ENCODE measurements at places on chromosomes 2 and 18.

- no peak for DNase-seq
Observed at GRCh38 chr2:1446301-1446700, 33.0 kb downstream of the TPO start.

DNA sequence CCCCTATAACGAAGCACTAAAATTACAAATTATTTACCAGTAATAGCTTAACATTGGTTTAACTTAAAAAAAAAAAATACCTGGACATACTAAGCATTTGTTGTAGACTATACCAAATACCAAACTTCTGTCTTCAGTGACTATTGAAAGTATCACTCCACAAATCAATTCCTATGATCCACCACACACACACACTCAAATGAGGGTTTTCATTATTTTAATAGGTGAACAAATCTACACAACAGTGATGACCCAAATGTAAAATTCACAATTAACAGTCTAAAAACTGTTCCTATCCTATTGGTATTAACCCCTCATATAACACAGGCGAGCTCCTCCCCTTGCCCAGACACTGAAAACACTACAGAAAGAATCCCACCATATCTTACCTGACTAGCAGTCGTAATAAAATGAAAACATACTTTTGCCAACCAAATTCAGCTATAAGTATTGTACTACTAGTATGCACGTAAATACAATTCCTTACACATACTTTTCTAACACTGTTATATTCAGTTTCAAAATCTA, 2.5 kb downstream of the SP3 start:
- DNase-seq: no peak

DNA sequence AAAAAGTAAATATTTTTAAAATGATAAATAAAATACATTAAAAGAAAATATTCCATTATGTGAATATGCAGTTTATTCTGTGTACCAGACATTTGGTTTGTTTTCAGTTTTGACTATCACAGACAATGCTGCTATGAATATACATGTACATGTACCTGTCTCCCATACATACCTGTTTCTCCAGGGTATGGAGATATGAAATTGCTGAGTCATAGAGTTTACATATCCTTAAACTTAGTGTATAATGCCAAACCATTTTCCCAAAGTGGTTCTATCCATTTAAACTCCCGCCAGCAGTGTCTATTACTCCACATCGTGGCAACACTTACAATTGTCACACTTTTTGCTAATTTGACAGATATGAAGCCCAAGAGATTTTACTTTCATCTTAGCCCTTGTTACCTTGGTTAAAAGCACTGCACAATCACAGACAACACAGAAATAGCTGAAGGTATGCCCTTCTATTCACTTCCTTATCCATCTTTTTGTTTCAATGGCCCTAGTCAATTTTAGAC, 56.3 kb downstream of the ZNF521 start:
- no peak for DNase-seq

- DNase-seq: no peak
Observed at GRCh38 chr2:20669562-20670314, 2.8 kb downstream of the GDF7 start.

DNA sequence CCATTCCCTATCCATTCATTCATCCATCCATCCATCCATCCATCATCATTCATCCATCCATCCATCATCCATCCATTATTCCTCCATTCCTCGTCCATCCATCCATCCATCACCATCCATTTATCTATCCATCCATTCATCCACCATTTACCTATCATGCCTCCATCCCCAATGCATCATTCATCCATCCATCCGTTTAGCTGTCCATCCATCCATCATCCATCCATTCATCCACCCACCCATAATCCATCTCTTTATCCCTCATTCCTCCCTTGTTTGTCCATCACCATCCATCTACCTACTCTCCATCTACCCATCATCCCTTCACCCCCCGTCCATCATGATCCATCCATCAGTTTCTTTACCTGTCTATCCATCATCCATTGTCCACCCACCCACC, 13.6 kb downstream of the NFATC1 start:
- DNase-seq: no peak

GRCh38 chr2:68172990-68173700, 15.5 kb downstream of the PNO1 start:
- DNase-seq: no peak

- DNase-seq: no peak
Observed at GRCh38 chr2:50039445-50039844, 885.1 kb upstream of the FSHR start.

DNA sequence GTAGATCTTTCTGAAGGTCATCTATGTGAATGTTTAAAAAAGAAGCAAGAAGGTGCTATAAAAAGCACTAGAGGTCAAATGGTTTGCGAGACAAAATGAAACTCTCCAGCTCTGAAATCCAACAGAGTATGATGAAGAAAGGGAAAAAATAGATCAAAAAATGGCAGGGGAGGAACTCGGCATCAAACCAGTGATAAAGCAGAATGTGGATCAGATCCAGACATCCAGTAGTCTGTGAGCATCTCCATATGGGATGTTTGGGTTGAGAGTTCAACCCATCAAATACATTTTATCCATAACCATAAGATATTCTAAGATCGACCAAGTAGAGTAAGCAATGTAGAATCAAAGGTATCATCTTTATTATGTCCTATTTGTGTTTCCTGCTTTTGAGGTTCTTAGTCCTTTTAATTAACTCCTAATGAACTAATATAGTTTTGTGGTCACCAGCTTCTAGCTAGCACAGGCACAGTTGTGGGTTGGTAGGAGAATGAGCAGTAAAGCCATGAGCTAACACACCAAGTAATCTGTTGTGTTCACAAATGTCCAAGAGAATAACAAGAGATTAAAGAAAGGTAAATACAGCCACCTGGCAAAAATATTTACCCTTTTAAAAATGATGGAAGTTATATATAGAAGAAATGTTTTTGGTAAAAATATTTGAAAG, 160.9 kb downstream of the NEDD4L start:
- DNase-seq: no peak

DNA sequence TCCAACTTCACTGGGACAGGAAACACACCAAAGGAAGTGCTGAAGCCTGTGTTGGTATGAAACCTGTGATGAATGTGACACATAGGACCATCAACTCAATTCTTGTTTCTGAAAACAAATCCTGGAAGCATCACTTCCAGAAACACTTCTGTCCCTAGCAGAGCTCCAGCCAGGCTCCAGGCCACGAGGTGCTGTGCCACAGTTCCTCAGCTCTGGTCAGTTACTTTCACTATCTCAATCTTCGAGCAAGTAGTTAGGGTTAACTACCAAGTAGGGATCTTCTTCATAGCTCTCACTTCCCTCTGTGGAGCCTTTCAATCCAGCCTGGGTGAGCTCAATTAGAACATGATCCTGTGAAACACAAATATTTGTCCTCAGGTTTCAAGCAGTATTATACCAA, 3.6 kb upstream of the LCT start:
- DNase-seq: no peak

DNA sequence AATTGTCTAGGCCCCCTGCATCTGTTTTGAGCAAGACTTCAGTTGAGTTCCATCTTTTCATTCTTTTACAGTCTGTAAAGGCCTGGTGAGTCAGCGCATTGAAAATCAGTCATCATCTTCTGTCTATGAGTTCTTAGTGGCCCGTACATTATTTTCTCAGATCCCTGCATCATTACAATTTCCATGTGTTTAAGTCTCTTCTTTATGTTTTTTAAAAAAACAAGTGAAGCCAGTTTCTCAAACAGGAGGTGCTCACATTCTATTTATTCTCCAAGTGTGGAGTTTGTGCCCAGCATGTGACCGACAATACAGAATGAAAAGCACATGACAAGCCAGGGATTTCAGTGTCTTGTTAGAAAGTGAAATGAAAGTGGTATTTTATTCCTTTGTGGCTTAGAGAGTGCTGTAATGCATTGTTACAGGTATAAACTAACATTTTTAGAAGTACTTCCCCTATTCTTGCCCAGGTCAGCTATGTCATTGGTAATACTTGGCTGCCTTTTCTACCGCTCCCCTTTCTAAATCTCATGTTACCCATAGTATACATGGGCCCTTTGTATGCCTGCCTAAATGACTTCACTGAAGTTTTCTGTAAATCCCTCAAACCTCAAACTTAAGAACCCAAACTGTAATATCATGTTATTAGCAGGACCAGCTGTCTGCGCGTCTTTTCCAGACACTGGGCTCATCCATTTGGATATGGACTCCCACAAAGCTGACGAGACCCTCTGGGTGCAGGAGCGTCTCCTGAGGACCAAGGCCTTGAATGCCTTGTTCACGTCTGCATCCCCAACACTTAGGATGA, 67.6 kb downstream of the FEZ2 start:
- no peak for DNase-seq

DNA sequence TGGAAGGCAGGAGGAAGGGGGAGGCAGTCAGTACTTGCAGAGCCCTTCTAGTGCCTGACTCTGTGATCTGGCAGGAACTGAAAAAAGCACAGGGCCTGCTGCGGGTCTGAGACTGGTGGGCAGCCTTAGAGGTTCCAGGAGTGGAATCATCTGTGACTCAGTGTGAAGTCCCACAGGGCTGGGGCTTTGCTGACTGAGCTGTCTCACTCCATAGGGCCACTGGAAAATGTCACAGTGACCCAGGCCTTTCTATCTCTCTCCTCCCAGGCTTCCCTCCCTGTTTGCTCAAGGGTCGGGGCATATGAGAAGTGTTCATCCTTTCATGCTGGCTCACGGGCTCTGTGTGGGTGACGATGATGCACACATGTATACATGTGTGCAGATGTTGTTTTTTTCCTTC, 47.1 kb upstream of the ZFP36L2 start:
- DNase-seq: peak; percentile 26

DNA sequence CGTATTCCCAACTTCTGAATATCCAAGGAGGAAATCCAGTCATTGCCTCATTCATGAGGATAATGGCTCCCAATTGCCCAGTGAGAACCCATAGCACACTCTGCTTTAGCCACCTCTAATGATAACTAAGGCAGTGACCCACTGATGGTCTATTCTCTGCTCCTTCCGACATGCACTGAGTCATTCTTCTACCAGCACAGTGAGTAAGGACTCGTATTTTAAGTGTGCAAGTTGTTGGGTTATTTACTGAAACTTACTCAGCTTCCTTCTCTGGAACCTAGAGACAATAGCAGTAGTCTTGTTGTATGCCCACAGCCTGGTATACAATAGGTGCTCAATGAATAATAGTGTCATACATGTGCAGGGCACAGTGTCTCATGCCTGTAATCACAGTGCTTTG, 81.1 kb upstream of the ZNF397 start:
- DNase-seq: peak; percentile 11

GRCh38 chr2:121309801-121310200, 24.8 kb upstream of the TFCP2L1 start:
- DNase-seq: no peak

DNA sequence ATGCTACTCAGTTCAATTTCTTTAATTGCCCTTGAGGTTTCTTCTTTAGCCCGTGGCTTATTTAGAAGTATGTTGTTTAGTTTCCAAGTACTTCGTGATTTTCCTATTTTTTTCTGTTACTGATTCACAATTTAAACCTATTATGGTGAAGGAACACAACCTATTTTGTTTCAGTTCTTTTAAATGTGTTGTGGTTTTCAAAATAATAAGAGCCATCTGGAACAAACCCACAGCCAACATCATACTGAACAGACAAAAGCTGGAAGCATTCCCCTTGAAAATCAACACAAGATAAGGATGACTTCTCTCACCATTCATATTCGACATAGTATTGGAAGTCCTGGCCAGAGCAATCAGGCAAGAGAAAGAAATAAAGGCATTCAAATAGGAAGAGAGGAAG, 155.2 kb downstream of the GALNT1 start:
- no peak for DNase-seq

GRCh38 chr2:138985881-138986280, 205.7 kb upstream of the NXPH2 start:
- DNase-seq: no peak

DNA sequence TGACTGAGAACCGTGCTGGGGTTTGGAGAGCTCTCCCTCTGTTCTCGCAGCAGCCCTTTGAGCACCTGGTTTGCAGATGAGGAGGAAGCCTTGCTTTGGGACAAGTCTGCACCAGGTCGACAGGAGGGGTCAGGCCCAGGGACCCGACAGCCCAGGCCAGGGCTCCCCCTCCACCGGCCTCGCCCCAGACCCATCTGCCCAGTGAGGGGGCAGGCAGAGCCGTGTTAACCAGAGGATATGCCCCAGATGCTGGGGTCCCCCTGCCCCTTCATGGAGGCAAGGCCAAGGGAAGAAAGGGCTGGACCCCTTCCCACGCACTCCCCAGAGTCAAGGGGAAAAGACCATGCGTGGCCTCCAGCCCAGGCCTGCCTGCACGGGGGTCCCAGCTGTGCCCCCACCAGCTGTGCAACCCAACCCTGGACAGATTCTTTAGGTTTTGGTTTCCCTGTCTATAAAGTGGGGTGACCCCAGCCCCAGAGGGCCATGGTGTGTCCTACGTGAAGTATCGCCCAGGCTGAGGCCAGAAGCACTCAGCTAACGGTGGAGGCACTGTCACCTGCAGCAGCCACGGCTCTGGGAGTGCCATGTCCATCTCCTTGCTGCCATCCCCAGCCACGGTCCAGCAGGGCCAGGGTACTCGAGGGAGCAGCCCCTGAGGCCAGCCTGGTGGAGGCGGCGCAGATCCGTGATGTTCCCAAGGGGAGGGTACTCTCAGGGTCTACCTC, 4.8 kb upstream of the SNED1 start:
- no peak for DNase-seq

- no peak for DNase-seq
Observed at GRCh38 chr2:95551055-95551568, 40.7 kb upstream of the TRIM43 start.

- DNase-seq: no peak
Observed at GRCh38 chr2:239594019-239594771, 193.4 kb upstream of the HDAC4 start.

DNA sequence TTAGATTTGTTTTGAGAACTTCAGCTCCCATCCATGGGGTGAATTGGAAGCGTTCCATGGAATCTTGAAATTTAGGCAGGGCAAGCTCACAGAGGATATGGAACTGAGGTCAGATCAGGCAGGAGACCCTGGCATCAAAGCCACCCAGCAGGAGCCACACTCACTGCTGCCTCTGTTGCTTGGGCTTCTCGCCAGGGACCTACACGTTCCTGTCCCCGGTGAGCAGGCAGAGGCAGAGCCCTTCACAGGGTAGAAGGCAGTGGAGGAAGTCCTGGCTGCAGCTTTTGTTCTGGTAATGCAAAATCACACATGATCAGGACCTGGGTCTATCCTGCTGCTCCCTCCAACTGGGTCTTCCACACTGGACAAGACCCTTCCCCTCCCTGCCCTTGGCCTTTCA, 42.1 kb downstream of the CAPN13 start:
- no peak for DNase-seq

DNA sequence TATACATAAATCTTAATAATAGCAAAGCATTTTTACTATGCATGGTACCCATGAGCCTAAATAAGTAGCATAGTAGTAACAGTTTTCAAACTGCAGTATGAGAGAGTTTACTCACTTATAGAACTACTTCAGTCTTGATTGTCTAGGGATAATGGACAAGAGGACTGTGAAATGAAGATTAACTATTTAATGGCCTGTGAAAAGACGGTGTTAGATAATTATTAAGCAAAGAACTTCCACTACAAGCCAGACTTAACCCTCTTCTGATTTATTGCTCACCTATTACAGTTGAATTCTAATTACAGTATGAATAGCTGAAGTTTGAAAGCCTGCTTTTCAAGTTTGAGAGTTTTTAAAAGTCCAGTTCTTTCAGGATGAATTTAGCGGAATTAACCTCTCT, 18.9 kb downstream of the PIK3C3 start:
- DNase-seq: no peak

GRCh38 chr2:121104721-121105141, 180.3 kb downstream of the TFCP2L1 start:
- DNase-seq: no peak

- no peak for DNase-seq
Observed at GRCh38 chr2:119838179-119838578, 78.5 kb downstream of the PTPN4 start.

- DNase-seq: no peak
Observed at GRCh38 chr2:191366199-191366598, 121.0 kb downstream of the MYO1B start.

Data from T-helper 2 cell treated with Interferon-gamma antibody and Interleukin-4, amounts not matched to agents 5 μg/mL and 100 μg/mL, for 36 hours (primary cell).